Activated CD4-positive, CD25-positive, alpha-beta regulatory T cell treated with anti-CD3 and anti-CD28 coated beads, Interleukin-2, amount 50 U/mL, for 72 hours (primary cell): ENCODE measurements at places on chromosomes 13 and 19.

DNA sequence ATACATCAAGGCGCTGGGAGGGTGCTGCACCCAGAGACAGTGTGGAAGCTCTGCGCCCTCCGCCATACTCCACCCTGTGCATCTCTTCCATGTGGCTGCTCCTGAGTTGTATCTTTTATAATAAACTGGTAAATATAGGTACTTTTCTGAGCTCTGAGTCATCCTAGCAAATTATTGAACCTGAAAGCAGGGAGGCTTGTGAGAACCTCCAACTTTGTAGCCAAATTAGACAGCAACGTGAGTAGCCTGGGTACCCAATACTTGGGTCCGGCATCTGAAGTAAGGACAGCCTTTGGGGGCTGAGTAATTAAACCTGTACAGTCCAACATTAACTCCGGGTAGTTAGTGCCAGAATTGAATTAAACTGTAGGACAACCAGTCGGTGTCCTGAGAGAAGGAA is 57.4 kb downstream of the RUBCNL start:
- no peak for DNase-seq

- no peak for DNase-seq
Measured at GRCh38 chr19:45177817-45178261, at the start of gene TRAPPC6A. TRAPPC6A (minus strand) TSS chr19:45178237; CDS start chr19:45178218, 19 bp downstream.

GRCh38 chr13:85363504-85363903 is 435.7 kb downstream of the SLITRK6 start:
- DNase-seq, result no peak

GRCh38 chr13:29683041-29683440 is 87.6 kb upstream of the SLC7A1 start:
- no peak for DNase-seq
